Omental fat pad (tissue), 4 donors: ENCODE measurements at places on chromosomes 5 and 9.

DNA sequence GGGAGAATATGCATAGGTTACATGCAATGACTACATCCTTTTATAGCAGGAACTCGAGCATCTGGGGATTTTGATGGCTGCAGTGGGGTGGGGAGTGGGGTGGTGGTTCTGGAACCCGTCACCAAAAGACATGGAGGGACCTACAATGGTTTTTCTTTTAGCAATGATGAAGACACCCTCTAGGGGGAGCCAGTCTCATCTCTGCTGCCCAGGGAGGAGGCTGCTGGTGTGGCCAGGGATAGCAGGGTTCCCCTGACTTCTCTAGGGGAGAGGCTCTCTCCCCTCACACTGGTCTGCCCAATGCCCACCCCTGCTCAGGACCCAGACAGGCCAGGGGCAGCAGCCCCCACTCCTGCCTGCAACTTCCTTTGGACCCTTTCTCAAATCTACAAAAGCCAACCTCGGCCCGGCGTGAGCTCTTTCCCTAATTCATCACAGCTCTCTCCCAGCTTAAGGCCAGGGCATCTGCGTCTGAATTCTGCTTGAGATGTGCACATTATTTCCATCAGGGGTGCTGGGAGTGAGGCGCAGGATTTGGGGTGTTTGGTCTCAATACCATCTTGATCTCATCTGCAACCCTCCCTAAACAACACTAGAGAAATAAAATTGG is 73.6 kb upstream of the RETREG1 start:
- DNase-seq = no peak

GRCh38 chr5:151896031-151896691 is 28.5 kb downstream of the GLRA1 start:
- no peak for DNase-seq

- no peak for DNase-seq
Observed at GRCh38 chr5:161167016-161167767, 315.2 kb upstream of the ATP10B start.

DNA sequence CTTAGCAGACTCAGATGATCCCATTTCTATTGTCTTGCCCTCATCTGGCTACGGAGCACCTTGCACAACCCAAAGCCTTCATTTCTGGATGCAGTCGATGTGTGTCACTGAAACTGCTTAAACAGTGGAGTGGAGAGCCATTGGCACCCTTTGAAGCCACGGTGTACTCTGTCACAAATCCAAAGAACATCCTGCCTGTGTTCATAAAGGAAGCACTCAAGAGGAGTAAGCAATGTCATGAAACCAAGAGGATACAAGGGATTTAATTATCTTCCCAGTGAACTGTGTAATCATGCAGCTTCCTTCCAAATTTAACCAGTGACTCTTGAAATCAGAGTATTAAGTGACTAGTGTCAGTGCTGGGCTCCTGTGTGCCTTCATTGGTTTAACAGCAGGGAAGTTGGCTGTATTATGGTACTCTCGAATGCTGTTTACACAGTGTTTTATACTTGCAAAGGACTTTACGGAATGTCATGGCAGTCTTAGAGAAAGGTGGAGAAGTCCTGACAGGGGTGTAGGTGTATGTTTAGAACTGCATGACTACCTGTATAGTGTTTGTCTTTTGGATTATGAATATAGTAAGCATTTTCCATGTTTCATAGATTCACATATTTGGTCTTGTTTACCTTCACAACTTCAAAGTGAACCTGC is 41.9 kb downstream of the CD180 start:
- DNase-seq = no peak

- no peak for DNase-seq
Observed at GRCh38 chr5:903756-904096, 11.0 kb downstream of the TRIP13 start.

GRCh38 chr9:29861803-29862202 is 2288.5 kb upstream of the C9orf72 start:
- no peak for DNase-seq

- DNase-seq = no peak
Observed at GRCh38 chr9:131727184-131727759, 12.6 kb downstream of the RAPGEF1 start.

GRCh38 chr5:33048315-33048714 is 337.2 kb downstream of the NPR3 start:
- DNase-seq = no peak
